Astrocyte (in vitro differentiated cells and primary cell): ENCODE measurements at places on chromosomes 2 and 18.

GRCh38 chr2:37912056-37912455, 13.0 kb upstream of the RMDN2 start:
- peak; percentile 56 for DNase-seq

DNA sequence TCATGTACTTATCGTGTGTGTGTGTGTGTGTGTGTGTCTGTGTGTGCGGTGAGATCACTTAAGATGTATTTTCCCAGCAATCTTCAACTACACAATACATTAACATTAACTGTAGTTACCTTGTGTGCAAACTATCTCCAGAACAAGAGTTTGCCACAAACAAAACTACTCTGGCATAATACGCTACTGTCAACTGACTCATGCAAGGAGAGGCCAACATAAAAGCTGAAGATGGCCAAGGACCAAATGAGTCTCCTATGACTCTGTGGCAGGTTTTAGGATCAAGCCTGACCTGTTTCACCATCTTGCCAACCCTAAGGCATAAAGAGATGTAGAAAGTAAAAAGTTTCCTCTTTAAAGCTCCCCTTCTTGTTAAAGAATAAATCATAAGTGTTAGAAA, 20.1 kb downstream of the CYB5A start:
- DNase-seq: no peak

DNA sequence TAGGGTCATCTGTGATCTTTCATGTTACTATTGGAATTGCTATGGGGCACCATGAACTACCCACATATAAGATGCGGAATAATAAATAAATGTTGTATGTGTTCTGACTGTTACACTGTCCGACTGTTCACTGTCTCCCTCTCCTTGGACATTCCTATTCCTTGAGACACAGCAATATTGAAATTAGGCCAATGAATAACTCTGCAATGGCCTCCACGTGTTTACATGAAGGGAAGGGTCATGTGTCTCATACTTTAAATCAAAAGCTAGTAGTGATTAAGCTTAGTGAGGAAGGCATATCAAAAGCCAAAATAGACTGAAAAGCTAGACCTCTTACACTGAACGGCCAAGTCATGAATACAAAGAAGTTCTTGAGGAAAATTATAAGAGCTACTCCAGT, 751.3 kb downstream of the SOCS6 start:
- peak; percentile 54 for DNase-seq

- no peak for DNase-seq
Measured at GRCh38 chr2:236654496-236654895, 84.9 kb downstream of the ACKR3 start.

GRCh38 chr2:138732651-138733050, 47.5 kb downstream of the NXPH2 start:
- DNase-seq: no peak

DNA sequence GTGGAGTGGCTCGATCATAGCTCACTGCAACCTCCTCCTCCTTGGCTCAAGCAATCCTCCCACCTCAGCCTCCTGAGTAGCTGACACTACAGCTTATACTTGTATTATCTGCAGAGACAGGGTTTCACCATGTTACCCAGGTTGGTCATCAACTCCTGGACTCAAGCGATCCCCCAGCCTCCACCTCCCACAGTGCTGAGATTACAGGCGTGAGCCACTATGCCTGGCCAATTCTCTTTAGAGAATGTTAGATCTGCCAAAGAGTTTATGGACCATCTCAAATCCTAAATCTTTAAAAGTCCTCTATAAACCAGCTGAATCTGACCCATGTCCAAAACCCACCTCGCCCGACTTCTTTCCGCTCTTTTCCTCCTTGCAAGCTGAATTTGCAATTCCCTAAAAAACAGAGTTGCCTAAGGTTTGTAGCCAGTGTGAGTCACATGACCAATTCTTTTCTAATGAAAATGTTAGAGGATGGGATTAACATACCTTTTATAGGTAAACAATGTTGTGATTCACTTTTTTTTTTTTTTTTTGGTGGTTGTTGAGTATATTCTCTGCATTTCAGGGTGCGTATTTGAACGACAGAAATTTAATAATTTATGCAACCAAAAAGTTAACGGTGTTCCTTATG, 2.4 kb upstream of the PMAIP1 start:
- DNase-seq: no peak

GRCh38 chr2:12877761-12878160, 161.0 kb downstream of the TRIB2 start:
- DNase-seq: no peak

DNA sequence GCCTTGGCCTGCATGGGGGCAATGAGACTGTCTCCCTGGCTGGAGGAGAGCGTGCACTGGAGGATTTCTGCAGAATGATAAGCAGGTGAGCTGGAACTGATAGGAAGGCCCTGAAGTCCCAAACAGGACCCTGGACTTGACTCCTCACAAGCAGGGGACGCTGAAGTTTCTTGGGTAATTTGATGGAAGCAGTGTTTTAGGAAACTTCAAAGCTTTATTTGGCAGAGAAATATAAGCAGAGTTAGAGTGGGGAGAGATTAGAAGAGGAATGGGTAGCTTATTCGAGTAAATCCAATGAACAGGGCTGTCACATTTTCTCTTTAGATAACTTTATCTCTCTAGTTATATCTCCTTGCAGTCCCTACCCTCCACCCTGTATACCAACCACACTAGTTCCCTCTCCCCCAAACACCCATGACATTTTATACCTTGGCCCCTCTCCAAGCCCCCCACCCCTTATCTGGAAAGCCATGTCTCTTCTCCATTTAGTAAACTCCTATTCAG, 73.6 kb upstream of the IGFBP5 start:
- DNase-seq: no peak

DNA sequence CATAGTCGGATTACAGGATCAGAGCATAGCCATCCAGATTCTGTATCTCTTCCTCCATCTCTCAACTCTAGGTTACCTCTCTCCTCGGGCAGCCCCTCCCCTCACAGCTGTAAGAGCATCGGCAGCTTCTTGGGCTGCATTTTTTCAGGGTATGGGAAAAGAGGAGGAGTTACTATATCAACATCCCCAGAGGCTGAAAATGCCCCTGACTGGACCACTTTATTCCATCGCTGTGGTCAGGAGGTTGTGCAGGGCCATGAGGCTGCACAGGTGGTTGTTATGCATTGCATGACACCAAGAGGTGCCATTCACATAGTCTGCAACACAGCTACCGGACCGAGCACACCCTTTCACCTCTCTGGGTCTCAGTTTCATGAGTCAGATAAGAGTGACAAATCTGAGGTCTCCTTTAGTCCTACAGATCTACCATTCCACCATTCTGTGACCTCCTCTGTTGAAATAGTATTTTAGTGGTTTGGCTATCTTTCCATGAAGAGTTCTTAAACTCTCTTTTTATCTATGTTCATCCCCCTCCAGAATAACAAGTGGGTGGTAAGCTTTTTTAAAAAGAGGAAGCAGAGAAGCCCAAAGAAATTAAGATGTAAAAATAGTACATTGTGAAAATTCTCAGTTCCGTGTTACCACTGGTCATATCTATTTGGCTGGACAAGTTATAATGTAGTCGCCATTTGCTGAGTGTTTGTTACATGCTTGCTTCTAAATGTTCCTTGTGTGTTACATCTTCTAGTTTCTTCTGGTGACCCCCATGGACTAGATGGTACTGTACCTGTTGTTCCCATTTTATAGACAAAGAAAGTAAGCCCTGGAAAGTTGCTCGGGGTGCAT, 56.6 kb upstream of the SLC1A4 start:
- DNase-seq: no peak

- peak; percentile 12 for DNase-seq
Measured at GRCh38 chr2:70340761-70341476, 39.1 kb upstream of the FAM136A start.

- no peak for DNase-seq
Measured at GRCh38 chr2:153213022-153213421, 265.5 kb downstream of the RPRM start.
